ENCODE measurements at places on chromosomes 5 and 9. TPM values are rescaled to one million over a fixed set of nuclear protein-coding genes. Genes with fewer than 3 reads are reported as not detected.

CER1 gene
- 0.66 TPM for polyA plus RNA-seq

- no peak for DNase-seq
Observed at GRCh38 chr9:136803551-136804508, 3.9 kb upstream of the RABL6 start.

GRCh38 chr5:54438620-54439389, 16.7 kb upstream of the HSPB3 start:
- DNase-seq: no peak

GRCh38 chr9:70421272-70422180, 7.1 kb upstream of the KLF9 start:
- DNase-seq: no peak

ADGRV1 gene
- 12.3 TPM for polyA plus RNA-seq

CCDC187 gene
- 3.3 TPM for polyA plus RNA-seq

- DNase-seq: no peak
Observed at GRCh38 chr5:28370896-28371295, 1332.5 kb upstream of the CDH9 start.

DNA sequence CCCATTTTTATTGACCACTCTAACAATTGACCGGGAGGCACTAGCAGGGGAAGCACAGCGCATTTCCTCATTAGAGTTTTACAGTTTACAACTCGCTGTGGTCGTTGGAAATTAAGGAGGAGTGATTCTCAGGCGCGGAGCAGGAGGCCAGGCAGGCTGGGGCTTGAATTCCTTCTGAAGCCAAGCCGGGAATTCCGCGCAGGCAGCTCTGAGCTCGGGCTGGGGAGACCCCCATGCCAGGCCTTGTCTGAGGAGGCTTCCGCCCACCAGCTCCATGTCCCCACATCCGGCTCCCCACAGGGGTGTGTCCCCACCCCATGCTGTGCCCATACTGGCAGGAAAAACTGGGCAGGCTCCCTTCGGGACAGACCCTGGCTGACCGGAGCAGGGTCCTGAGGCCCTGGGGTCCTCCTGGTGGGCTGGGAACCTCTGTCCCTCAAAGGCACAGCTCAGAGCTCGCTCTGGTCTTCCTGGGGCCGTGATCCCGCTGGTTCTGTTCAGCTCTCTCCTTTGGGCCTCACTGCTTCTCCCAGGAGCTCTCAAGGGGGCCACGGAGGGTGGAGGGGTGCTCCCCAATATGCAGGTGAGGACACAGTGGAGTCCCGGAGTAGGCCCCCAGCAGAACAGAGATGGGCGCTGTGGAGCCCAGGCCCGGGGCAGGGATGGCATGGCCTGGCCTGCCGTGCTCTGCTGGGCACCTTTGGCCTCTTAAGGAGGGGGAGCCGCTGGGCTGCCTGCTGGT, 1.3 kb upstream of the NRARP start:
- no peak for DNase-seq

PDLIM7 gene
- polyA plus RNA-seq: 89.0 TPM

IL5 gene
- polyA plus RNA-seq: 0.18 TPM

DNA sequence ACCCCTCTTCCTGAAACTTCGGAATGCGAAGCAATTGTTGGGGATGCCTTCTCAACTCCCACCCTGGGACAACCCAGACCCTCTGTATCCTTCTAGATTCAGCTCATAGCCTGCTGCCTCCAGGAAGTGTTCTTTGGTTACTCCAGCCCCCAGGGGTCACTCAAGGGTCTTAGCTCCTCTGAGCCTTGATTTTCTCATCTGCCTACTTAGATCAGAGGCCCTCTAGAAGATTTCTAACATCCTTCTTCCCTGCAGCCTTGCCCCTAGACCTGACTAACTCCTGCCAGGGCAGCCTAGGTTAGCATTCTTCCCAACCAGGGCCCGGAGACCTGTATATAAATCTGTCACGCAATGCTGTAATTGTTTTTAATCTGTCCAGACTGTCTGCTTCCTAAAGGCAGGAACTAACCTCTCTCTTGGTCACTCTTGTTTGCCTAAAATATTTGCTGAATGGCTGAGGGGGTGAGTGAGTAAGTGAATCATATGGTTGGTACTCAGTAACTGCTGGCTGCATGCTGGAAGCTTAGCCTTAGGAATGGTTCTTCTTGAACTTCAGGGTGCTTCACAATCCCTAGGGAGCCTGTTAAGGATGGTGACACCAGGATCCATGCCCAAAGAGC, 8.2 kb downstream of the GALNT10 start:
- DNase-seq: no peak

DNA sequence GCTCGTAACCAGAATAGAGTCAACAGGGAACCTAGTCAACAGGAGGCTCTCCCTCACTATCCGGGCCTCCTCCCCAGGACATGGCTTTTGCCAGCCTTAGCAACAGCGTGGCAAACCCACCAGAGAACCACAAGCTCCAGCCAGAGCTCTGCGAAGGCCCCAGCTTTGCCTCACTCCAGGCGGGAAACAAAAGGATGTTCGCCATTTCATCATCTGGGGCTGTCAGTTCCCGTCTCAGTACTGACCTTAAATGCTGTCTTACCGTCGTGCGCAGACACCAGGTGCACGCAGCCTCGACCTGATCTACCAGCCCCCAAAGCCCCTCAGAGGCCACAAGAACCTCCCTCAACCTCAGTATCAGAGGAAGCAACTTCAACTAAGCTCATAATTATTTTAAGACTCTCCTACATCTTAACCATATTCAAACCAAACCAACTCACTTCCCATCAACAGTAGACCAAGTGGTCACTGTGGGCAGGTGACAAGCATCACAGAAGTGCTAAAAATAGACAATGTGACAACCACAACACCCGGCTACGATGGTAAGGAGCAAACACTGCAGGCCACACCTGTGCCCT, 71.4 kb downstream of the SEMA4D start:
- DNase-seq: no peak

DNA sequence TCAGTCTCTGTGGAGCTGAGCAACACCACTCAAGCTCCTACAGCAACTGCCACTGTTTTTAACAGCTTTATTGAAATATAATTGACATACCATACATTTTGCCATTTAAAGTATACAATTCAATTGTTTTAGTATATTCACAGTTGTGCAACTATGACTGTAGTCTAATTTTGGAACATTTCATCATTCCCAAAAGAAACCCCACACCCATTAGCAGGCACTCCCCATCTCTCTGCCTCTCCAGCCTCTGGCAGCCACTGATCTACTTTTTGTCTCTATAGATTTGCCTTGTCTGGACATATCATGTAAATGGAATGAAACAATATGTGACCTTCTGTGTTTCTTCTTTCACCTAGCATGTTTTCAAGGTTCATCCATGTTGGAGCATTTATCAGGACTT, 43.5 kb downstream of the RUSC2 start:
- DNase-seq: no peak

NAIF1 gene
- 11.9 TPM for polyA plus RNA-seq

TRIM7 gene
- 0.18 TPM for polyA plus RNA-seq

GRCh38 chr5:92749943-92750342, 831.1 kb downstream of the NR2F1-AS1 start:
- no peak for DNase-seq

GRCh38 chr9:33843312-33843961, 26.5 kb downstream of the UBE2R2 start:
- DNase-seq: no peak

GRCh38 chr9:37955781-37956422, 52.0 kb upstream of the SLC25A51 start:
- no peak for DNase-seq

KIF24 gene
- polyA plus RNA-seq: 6.2 TPM

HAVCR1 gene
- 2.4 TPM for polyA plus RNA-seq

SLC46A2 gene
- polyA plus RNA-seq: 0.10 TPM

DDX4 gene
- 0.10 TPM for polyA plus RNA-seq

GRCh38 chr5:112848116-112848811, 12.8 kb upstream of the SRP19 start:
- no peak for DNase-seq

HAPLN1 gene
- 4.2 TPM for polyA plus RNA-seq

DNA sequence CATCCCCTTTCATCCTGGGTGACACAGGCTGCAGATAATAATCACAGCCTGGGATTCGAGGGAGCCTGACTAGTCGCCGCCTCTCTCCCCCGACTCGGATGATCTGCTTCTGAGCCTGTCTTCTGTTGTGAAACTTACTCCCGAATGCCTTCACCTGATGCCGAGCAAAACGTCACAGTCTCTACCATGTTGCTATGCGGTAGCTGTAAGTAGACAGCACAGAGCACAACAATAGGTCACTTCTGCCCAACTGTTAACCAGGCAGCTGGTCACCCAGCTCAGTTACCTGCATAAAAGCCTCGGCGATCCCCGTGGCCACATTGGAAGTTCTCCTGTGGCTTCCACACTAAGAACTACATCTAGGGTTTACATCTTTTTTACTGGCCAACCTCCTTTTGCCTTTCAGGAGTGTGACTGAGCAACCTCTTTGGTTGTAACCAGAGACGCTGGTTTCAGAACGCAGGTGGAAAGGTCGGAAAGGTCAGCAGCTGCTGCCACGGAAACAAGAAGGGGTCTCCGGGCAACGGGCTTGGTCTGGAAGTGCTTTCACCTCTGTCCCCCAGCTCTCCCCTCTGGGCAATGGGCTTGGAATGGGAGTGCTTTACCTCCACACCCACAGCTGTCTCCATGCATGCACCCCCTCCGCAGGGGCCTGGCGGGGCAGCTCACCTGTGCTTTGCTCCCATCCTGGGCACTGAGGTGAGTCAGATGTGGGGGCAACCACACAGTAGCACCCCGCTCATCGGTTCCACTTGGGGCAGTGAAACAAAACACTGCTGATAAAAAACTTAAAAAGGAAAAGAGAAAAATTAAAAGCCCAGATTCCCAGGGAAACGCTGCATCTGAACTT, 7.6 kb upstream of the PPP1R26 start:
- no peak for DNase-seq

GRCh38 chr9:134522976-134523375, 118.6 kb upstream of the COL5A1 start:
- DNase-seq: no peak

PURA gene
- polyA plus RNA-seq: 14.4 TPM

ANKRD34B gene
- 0.14 TPM for polyA plus RNA-seq

DNA sequence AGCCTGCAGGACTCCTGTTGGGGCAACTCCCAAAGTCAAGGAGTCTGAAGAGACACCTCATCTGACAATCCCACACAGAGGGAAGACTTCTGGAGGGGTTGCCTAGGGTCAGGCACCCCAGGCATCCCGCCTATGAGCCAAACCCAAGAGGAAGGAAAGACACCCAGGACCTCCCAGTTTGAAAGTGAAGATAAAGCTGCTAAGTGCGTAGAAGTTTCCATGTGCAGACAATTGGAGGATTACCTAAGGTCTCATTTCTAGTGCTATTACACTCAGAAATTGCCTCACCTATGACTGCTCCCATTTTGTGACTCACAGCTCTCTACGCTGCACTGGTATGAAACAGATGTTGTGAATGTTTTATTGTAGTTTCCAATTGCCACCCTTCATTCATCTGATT, 322.9 kb downstream of the SLIT3 start:
- no peak for DNase-seq

GPX8 gene
- polyA plus RNA-seq: 82.2 TPM

- no peak for DNase-seq
Observed at GRCh38 chr9:136572828-136573625, 27.2 kb upstream of the NOTCH1 start.

C5orf47 gene
- polyA plus RNA-seq: 0.22 TPM

GRCh38 chr9:11457825-11458790, 845.3 kb upstream of the PTPRD start:
- no peak for DNase-seq

DNA sequence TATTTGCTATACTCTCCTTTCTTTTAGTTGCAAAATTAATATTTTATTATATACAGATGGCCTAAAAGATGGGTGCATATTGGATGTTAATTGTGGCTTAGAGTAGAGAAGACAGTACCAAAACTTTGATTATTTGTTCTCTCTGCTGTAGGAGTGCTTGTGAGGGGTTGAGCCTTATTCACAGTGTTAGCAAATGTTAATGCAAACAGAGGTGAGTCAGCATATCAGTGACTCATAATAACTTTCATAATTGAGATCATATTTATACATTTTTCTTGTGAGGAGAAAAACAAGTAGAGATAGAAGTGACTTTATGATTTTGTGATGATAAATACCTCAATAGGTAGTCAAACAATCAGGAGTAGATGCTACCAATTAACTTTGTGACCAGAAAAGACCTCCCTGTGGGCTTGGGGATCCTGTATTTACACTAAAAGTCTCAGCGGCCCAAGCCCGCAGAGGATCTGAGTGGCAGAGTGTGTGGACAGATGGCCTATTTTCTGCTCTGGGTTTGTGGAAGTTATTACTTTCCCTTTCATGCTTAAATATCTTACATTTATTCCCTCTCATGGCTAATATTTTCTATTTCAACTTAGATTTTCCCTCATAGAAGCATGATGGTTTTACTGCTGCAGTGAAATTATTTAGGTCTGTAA, 226.5 kb downstream of the TAF11L14 start:
- DNase-seq: no peak

GRCh38 chr5:30505014-30505886, 688.2 kb upstream of the CDH6 start:
- DNase-seq: no peak

- no peak for DNase-seq
Observed at GRCh38 chr9:37192803-37193202, 72.4 kb downstream of the ZCCHC7 start.

DNA sequence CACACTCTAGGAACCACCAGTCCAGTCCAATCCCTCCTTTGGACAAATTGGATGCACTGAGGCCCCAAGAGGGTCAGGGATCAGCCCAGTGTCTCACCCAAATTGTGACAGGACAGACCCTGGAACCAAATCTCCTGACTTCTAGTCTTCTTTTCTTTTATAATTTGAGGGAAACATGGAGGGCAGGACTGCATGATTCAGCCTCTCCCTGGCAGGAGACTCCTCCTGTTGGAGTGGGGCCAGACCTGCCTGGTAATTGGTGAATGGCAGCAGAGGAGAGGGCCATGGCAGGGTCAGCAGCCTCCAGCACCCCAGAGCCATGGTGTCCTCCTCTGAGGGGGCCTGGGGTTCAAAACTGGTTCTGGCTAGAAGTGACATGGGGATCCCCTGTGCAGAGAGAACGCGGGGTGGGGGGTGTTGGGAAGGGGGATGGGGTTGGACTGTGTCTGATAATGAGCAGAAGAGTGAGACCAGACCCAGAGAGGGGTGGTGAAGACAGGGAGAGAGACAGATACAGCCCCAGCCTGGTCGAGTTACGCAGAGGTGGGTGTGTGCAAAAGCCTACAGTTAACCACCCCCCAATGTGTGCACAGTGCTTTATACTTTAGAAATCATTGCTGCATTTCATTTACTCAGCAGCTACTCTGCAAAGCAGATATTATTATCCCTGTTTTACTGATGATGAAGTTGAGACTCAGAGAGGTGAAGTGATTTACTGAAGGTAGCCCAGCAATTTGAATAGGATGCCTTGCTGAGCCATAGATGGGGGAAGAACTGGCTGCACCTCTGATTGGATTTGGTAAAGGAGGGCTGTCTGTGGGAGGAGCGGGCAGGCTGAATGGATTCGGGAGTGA, 3.8 kb upstream of the SYNPO start:
- DNase-seq: no peak

DNA sequence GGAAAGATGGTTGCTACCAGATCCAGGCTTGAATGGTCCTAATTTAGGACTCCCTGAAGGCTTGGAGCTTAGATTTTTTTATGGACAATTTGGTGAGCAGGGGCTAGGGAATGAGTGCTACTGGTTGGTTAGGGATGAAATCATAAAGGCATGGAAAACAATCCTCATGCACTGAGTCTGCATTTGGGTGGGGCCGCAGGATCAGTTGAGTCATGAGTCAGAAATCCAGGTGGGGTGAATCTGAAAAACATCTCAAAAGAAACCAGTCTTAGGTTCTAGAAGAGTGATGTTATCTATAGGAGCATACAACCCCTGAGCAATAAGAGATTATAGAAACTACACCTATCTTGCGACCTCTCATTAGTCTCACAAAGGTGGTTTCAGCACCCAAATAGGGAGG, 300.0 kb downstream of the KIF4B start:
- DNase-seq: no peak

SPAAR gene
- polyA plus RNA-seq: 1.5 TPM
